Effector CD8-positive, alpha-beta T cell (primary cell): ENCODE measurements at places on chromosomes 6 and 20.

GRCh38 chr6:71491844-71492243 is 203.2 kb downstream of the OGFRL1 start:
- no peak for DNase-seq

DNA sequence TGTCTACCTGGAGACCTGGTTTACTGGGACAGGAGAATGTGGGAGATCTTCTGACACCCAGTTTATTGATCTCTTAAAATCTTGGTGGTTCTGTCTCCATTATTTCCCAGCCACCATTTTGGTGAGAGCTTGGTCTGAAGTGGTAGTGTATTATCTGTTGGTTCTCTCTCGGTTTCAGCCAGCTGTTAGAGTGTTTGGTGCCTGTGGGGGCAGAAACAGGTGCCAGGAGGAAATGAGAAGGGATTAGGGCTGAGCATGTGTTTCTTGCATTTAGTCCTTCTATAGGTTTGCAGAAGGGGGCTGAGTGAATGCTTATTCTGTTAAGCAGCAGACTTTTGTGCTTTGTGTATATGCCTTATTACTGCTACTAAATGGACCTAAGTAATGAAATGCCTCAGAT is 9.6 kb downstream of the JARID2 start:
- no peak for DNase-seq

DNA sequence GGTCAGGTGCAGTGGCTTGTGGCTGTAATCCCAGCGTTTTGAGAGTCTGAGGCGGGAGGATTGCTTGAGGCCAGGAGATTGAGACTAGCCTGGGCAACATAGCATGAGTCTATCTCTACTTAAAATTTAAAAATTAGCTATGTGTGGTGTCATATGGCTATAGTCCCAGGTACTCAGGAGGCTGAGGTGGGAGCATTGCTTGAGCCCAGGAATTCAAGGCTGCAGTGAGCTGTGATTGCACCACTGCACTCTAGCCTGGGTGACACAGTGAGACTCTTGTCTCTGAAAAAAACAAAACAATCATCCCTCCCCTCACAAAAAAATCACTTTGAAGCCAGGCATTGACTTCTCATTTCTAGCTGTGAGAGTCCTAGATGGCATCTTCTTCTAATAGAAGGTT is 32.1 kb downstream of the AIG1 start:
- no peak for DNase-seq

DNA sequence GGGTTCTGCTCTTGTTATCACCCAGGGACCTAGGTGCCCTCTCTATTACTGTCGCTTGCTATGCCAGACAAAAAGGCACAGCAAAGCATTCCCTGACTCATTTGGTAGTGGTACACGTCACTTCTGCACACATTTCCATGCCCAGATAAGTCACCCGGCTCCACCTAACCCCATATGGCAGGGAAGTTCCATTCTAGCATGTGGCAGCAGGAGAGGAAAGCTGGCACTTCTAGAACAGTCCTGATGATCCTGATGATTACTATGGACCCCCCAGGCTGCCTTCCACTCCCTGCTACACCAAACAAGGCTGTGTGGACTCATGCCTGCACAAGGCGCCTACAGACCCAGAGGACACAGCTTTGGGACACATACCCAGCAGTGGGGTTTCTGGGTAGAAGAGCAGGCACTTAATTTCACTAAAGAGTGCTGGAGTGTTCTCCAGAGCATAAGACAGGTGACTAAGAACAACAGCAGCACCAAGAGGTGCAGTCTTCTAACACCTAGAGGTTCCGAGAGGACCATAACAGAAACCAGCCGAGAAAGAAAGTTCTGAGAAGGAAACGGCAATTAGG is 53.5 kb upstream of the NELFCD start:
- DNase-seq: no peak

- no peak for DNase-seq
These were observed 46.0 kb downstream of the RREB1 start for GRCh38 chr6:7153789-7154188.

GRCh38 chr20:48189181-48189580 is 403.9 kb upstream of the SULF2 start:
- no peak for DNase-seq

DNA sequence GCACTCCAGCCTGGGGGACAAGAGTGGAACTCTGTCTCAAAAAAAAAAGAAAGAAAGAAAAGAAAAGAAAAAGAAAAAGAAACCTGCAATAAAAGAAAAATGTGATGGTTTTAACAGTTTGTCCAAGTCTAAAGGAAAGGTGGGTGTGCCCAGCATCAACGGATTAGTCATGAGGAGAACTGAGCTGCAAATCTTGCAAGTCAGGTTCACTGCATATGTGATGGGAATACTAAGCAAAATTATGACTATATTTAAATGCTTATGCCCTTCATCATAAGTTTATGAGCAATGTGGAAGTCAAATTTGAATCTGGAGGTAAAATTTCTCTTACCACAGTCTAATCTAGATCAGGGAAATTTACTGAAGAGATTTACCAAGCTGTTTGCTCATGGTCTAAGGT is 13.1 kb upstream of the CDK19 start:
- DNase-seq: no peak

GRCh38 chr6:56491606-56492328 is 150.9 kb downstream of the DST start:
- no peak for DNase-seq

- DNase-seq: no peak
These were observed 134.1 kb upstream of the CEP162 start for GRCh38 chr6:84361372-84362192.

DNA sequence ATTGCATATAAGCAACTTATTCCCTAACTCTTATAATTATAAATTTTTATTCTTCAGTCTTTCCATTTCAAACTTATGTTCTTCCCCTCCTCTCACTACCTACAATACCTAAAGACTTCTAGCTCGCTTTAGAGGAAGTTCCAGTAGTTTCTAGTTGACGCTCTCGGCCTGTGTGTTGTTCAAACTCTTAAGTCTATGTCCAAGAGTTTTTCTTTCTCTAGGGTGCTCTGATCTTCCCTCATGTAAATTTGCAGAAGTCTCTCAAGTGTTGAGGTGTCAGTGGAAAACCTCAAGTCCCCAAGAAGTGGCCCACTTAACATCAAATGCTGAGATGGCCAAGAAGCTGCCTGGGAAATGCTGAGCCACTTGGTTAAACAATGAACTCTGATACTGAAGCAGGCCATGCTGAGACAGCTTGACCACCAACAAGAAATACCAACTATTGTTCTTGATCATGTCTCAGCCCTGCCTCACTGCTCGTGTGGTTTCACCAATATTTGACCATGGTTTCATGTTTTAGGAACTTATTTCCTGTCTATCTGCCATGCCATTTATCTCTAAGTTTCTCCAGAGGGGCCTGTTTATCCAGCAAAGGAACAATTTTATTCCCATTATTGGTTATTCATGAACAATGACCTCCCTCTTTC is 100.9 kb upstream of the TCF21 start:
- no peak for DNase-seq

GRCh38 chr6:42043787-42044475 is 6.4 kb upstream of the TAF8 start:
- DNase-seq: peak; percentile 96

GRCh38 chr6:56348578-56348977 is 101.2 kb upstream of the COL21A1 start:
- no peak for DNase-seq
